Type B pancreatic cell (in vitro differentiated cells): ENCODE measurements at places on chromosomes 2 and 18. TPM values are rescaled to one million over a fixed set of nuclear protein-coding genes. Genes with fewer than 3 reads are reported as not detected.

Gene PROKR1
- total RNA-seq = 0.10 and 0.41 TPM in 2 replicates

Gene COL3A1
- total RNA-seq = 282 and 1,124 TPM in 2 replicates

Gene C2orf92
- total RNA-seq = 9.0 and 11.5 TPM in 2 replicates

Gene PLCD4
- 0.40 and 1.4 TPM in 2 replicates for total RNA-seq

Gene SCN3A
- total RNA-seq = 2.8 and 8.2 TPM in 2 replicates

- DNase-seq = no peak
- no peak overlapping the region for H3K4me3 ChIP-seq
- H3K27me3 ChIP-seq = no peaks in the 10 kb centered on the region
- H3K36me3 ChIP-seq = peaks cover 5% of the 10 kb centered on the region
- peak overlapping the region; percentile 4 for H3K27ac ChIP-seq
Observed at GRCh38 chr2:24517247-24517646, 26.2 kb downstream of the NCOA1 start.

DNA sequence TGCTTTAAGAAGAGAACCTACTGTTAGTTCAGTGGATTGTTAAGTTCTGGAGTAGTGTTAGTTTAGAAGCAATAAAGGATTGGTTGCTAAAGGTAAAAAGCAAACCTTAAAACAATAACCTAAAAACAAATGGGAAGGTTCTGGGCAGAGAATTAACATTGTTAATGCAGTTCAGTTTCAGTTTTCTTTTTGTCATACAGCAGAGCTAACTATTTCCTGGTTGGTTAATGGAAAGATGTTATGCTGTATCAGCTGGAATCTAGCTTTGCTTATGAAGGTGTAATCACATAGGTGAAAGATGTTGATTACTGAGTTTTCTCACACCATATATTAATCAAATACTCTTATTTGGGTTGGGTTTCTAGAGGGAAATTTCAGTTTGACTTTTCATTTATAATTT lies 23.8 kb downstream of the SMAD4 start:
- no peak for DNase-seq
- H3K27ac ChIP-seq = peak overlapping the region; percentile 13
- H3K4me3 ChIP-seq = no peak overlapping the region
- peaks cover 33% of the 10 kb centered on the region for H3K36me3 ChIP-seq
- peaks cover 11% of the 10 kb centered on the region for H3K4me1 ChIP-seq

DNA sequence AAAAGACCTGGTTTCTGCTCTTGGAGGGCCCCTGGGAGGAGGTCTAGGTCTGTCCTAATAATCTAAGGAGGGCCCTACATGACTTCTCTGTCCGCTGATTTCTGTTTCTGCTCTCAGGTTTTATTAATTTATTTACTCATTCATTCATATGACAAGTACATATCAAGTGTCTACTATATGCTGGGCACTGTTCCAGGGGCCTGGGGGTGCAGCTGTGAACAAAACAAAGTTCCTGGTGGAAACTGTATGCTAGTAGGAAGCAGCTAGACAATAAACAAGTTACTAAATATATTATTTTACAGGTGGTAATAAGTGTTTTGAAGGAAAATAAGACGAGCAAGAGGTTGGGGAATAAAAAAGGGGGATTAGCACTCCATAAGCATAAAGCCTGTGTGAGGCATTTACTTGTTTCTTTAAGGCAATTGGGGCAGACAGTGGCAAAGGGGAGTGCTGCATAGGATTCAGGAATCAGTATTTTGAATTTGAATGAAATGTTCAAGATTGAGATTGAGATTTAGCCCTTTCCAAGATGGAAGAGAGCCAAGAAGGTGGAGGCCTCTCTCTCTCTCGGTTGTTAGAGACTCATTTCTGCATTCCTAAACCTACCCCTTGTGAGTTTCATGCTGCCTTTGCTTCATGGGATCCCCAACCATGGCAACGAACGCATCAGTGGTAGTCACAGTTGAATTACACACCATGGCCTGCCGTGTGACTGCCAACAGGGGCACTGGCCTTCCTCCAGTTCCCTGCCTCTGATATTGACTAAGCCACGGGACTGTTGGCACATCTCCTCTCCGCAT lies 28.3 kb downstream of the DRC1 start:
- peaks cover 8% of the 10 kb centered on the region for H3K27me3 ChIP-seq
- no peaks in the 10 kb centered on the region for H3K4me1 ChIP-seq
- H3K27ac ChIP-seq = no peak overlapping the region

GRCh38 chr2:27724191-27724590 lies 47.3 kb upstream of the MRPL33 start:
- no peak for DNase-seq
- peaks cover 13% of the 10 kb centered on the region for H3K27me3 ChIP-seq
- no peak overlapping the region for H3K4me3 ChIP-seq
- H3K36me3 ChIP-seq = no peaks in the 10 kb centered on the region
- H3K4me1 ChIP-seq = peaks cover 22% of the 10 kb centered on the region
- no peak overlapping the region for H3K27ac ChIP-seq

- H3K36me3 ChIP-seq = no peaks in the 10 kb centered on the region
- DNase-seq = no peak
- no peak overlapping the region for H3K4me3 ChIP-seq
- no peak overlapping the region for H3K27ac ChIP-seq
- peaks cover 3% of the 10 kb centered on the region for H3K27me3 ChIP-seq
Observed at GRCh38 chr2:54347622-54348021, 91.6 kb upstream of the TSPYL6 start.

DNA sequence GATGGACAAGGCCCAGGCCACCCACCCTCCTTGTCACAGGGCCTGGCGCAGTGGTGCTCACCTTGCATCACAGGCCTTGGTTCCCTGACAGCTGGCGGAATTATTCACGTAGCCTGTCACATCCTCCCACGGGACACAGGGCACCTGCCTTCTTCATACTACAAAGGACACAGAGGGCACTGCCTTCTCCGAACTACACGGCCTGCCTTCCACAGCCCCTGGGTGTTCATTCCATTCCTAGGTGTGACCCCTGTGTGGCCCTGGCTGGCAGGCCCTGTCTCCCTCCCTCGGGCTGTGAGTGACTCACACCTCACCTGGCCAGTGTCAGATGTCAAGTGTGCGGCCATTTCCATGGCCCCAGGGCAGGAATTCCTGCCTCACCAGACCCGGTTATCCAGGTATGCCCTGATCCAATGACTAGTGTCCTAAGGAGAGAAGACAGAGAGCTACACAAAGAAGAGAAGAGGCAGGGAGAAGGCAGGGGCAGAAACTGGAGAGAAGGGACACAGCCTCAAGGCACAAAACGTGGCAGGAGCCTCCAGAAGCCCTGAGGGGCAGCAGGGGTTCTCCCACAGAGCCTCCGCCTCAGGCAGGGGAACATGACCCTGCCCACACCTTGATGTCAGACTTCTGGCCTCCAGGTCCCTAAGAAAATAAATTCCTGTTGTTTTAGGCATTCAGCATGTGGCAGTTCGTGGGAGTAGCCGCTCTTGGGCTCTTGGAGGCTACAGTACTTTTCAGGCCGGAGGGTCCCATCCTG lies 43.4 kb downstream of the MBP start:
- H3K36me3 ChIP-seq = no peaks in the 10 kb centered on the region
- no peaks in the 10 kb centered on the region for H3K27me3 ChIP-seq
- H3K4me1 ChIP-seq = peaks cover 60% of the 10 kb centered on the region
- no peak for DNase-seq
- H3K27ac ChIP-seq = peak overlapping the region; percentile 93
- peak overlapping the region; percentile 56 for H3K4me3 ChIP-seq

GRCh38 chr18:35466334-35466733 lies 31.4 kb downstream of the INO80C start:
- no peak overlapping the region for H3K27ac ChIP-seq
- no peak overlapping the region for H3K4me3 ChIP-seq
- no peaks in the 10 kb centered on the region for H3K4me1 ChIP-seq
